Motor neuron (in vitro differentiated cells): ENCODE measurements at places on chromosomes 1 and 21. TPM values are rescaled to one million over a fixed set of nuclear protein-coding genes. Genes with fewer than 3 reads are reported as not detected.

Gene AMIGO1
- 7.5 and 8.4 TPM in 2 replicates for total RNA-seq

DNA sequence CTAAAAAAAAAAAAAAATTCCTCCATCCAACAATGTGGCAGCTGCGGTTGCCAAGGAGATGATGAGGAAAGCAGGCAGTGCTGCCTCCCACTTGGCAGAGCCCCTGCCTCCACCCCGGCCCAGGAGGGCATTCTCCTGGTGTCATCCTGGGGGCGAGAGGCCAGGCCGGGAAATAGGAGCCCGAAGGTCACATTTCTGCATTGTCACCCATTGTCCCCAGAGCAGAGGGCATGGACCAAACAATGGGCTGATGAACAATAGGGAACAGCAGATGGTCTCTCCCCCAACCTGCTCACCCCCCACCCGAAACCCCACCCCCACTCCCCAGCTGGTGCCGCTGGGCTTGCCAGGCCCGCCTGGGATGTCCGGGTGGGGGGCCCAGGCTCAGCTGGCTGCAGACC lies 37.3 kb downstream of the CAMK2N1 start:
- peak; percentile 83 for ATAC-seq

Gene MYOM3
- 1.1 and 1.2 TPM in 2 replicates for total RNA-seq

GRCh38 chr1:245316784-245317183 lies 162.0 kb downstream of the KIF26B start:
- no peak for ATAC-seq

DNA sequence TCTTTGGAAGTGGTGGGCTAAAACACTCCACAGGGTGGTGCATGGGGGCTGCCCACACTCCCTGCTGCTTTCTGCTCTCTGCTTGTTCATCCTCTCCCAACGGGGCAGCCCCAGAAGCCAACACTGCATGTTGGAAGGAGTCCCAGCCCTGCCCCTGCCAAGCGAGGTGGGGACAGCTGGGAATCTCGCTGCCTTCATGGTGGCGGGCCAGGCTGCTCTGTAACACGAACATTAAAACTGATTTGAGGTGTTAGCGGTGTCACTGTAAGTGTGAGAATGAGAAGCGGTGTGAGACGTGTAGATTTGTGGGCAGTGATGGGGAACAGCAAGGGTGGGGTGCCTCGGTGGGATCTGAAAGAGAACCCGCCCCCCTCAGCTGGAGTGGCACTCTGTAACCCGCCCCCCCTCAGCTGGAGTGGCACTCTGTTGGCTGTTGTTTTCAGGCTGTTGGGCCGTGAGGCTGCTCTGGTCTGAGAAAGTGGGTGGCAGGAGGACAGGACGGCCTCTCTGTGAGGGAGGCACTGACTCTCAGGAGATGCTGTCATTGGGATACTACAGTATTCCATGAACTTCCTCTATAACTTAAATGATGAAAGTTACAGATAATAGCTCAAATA lies 80.9 kb downstream of the PCBP3 start:
- ATAC-seq, result peak; percentile 18

DNA sequence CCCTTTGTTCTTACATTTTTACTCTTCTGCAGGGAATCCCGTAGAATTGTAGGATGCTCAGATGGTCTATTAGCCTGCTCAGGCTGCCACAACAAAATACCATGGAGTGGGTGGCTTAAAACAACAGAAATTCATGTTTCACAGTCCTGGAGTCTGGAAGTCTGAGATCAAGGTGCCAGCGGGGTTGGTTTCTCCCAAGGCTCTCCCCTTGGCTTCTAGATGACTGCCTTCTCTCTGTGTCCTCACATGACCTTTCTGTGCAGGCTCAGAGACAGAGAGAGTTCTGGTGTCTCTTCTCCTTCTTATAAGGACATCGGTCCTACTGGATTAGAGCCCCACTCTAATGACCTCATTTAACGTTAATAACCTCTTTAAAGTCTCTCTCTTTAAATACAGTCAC lies 41.7 kb downstream of the HUNK start:
- ATAC-seq, result no peak

Gene LENEP
- total RNA-seq, result 0.92 and 2.6 TPM in 2 replicates

Gene FAAH
- 8.5 and 9.1 TPM in 2 replicates for total RNA-seq

- ATAC-seq, result no peak
Observed at GRCh38 chr1:116565222-116565621, 5.6 kb downstream of the CD58 start.

Gene CADM3
- 1.2 and 1.5 TPM in 2 replicates for total RNA-seq

Gene C1orf116
- 0.13 and 0.85 TPM in 2 replicates for total RNA-seq

Gene PARS2
- 8.8 and 10.1 TPM in 2 replicates for total RNA-seq

DNA sequence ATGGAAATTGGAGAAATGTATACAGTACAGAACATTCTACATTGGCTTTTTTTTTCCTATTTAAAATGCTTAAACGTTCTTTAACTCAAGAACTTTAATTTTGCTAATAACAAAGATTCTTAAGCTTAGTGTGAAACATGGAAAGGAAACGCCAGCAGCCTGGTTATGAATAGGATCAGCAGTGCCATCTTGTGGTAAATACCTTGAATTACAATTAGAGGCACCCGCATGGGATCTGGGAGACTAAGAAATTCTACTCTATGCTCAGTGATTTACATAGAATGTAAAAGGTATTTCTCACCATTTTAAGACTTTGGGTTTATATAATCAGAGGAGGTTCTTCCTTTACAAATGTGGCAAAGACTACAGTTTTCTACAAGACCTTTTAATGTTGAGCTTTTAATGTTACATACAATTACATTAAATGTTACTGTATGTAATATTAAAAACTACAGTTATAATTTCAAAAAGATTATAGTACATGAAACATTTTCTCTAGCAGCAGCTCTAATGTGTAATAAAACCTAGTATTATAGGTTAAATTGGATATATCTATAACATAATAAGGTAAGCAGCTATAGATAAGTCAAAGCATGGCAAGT lies 32.1 kb upstream of the APOBEC4 start:
- peak; percentile 39 for ATAC-seq

GRCh38 chr1:160069460-160070231 lies at the start of gene KCNJ10:
Gene KCNJ10 (minus strand): TSS chr1:160070160. CDS start chr1:160042532, 27,628 bp downstream.
- peak; percentile 9 for ATAC-seq

DNA sequence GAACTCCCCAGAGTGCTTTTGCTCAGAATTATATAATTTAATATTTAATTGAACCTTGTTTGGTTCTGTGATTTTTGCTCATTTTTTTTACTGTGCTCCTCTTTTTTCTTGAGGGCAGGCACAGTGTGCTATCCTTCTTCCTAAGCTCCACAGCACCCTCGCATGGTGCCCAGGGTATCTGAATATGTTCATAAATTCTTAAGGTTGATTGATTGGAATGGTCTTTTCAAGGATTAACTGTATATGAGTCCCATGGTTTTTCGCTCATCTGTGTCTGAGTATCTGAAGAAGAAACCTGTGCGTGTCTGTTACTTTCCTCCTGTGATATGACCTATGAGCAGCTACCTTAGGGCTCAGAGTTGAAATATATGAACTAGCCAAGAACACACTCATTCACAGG lies 393.7 kb downstream of the HLX start:
- ATAC-seq, result no peak

DNA sequence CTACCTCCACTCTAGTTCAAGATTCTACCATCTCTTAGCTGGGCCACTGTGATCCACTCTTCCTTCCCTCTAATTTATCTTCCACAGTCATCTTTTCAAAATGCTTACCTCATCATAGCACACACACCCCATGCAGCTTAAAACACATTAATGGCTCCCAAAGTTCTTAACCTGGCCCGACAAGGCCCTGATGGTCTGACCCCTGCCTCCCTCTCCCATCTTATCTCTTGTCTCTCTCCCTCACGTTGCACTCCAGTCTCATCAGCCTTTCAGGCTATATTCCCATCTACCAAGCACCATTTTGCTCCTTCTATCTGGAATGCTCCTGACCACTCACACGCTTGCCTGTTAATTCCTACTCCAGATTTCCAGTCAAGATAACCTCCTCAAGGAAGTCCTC lies 2.5 kb upstream of the ZBTB8A start:
- no peak for ATAC-seq

Gene SLC22A15
- 3.2 and 3.8 TPM in 2 replicates for total RNA-seq

DNA sequence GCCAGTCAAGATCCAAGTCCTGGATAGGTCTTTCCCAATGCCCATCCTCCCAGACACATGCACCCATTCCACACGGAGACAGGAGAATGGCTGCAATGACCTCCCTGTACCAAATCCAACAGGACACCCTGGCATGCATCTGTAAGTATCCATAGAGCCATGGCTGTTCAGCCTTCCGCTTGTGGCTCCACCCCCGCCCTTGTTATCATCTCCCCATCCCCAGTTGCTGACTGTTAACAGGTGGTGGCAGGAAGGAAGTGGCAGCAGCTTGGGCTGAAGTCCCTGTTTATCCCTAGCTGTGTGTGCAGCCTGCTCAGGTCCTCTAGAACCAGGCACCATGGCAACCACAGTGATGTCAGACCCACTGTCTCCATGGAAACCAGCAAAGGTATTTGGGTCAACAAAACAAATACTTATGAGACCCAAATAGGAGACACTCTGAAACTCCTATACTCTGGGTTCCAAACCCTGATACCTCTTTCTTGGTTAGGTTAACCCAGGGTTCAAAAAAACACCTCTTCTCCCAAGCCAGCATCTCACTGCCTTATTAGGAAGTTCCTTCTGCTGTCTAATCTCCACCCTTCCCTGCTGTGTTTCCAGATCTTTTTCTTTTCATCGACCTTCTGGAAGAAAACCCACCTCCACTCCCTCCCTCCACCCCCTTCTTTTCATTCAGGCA lies 721 bp downstream of the PBXIP1 start:
- ATAC-seq, result peak; percentile 15
